Hippocampal formation (tissue), 2 donors: ENCODE measurements at places on chromosomes 13 and 19.

DNA sequence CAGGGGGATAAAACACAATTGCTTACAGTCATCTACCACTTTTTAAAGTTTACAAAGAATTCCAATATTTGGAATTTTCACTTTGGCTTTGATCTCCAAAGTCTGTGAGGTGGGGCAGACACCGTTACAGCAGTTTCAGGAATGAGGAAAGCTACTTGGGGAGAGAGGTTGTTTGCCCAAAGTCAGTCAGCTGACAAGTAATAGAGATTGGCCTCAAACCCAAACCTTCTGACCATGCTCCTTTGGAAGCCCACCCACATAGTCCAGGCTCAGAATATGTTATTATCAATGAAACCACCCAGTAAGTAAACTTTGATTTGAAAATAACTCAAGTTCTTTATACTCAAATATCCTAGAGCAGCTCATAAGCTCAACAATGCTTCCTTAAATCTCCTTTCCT, 29.0 kb downstream of the RXFP2 start:
- no peak for DNase-seq

GRCh38 chr13:97188207-97188606, 33.9 kb upstream of the MBNL2 start:
- DNase-seq: no peak

GRCh38 chr19:40921005-40921897, 39.2 kb upstream of the CYP2A7 start:
- DNase-seq: no peak

GRCh38 chr13:24693862-24694471, 13.8 kb downstream of the ATP12A start:
- DNase-seq: no peak

- DNase-seq: no peak
Measured at GRCh38 chr13:112861876-112862615, 107.0 kb upstream of the MCF2L start.

DNA sequence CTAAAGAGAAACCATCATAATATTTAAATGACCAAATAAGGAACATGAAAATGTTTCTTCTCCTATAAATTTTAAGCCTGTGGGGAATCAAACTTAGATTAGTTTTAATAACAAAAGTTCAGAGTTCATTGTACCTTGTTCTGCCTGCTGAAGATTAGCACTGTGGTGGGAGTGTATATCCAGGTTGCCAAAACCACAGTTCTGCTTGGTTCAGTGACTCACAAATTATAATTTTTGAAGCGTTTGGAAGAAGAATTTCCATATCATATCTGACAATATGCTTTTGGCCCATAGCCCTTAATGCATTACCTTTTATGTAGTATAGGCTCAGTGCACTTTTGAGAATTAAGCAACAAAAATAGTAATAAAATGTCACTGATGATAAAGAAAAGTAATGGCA, 545.2 kb downstream of the GPC6 start:
- no peak for DNase-seq

GRCh38 chr19:3844596-3844995, 24.2 kb downstream of the ZFR2 start:
- DNase-seq: no peak
